ENCODE measurements at places on chromosomes 1 and 21.

GRCh38 chr1:83027511-83027910 is 971.4 kb downstream of the TTLL7 start:
- DNase-seq: no peak

DNA sequence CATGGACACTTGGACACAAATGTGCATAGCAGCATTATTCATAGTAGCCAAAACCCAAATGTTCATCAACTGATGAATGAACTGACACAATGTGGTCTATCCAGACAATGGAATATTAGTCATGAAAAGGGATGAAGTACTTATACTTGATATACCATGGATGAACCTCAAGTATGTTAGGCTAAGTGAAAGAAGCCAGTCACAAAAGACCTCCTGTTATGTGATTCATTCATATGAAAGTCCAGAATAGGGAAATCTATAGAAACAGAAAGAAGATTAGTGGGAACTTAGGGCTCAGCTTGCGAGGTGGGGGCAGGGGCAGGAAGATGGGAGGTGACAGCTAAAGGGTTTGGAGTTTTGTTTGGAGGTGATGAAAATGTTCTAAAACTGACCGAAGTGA is 7.4 kb downstream of the KCNE1 start:
- DNase-seq: no peak

DNA sequence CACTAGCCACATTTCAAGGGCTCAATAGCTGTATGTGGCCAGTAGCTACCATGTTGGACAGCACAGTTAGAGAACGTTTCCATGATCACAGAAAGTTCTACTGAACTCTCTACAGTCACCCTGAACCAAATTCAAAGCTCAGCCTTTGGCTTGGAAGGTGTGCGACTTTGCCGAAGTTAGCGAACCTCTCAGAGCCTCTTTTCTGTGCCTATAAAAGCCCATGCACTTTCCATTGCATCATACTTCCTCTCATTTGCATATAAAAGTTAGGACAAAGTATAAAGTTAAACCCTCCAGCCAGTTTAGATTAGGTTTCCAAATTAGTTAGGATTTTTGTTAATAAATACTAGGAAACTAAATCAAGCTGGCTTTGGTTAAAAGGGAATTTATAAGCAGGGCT is 4.7 kb upstream of the SLC1A7 start:
- no peak for DNase-seq

- DNase-seq: no peak
Measured at GRCh38 chr1:225872075-225872430, 10.1 kb downstream of the TMEM63A start.

DNA sequence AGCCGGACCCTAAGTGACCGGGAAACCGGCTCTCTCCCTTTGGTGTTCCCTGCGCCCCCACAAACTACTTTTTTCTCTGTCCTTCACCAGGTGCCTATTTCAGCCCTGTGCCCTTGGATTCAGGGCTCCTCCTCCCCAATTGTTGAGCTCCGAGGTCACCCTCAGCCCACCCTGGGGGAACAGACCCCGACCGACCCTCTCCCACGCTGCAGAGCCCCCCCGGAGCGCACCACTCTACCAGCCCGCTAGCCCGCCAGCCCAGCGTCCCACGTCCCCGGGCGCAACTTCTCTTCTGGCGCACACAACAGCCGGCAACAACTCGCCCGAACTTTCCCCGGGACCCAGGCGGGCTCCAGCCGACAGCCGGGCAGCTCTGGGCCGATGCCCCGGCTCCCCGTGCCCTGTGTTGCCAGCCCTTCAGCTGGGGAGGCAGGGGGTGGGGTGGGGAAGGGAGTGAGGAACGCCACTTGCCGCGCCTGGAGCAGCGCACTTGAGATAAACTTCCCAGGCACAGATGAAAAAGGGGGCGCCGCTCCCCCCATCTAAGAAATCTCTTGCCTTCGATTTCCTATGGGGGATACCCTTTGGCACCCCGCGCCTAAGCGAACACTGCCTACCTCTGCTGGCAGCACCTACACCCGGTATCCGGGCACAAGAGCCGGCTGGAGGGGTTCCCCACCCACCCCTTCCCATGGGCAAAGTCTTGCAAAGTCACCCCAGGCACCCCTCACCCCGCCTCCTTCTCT is 997 bp downstream of the CASZ1 start:
- DNase-seq: no peak

- no peak for DNase-seq
Measured at GRCh38 chr1:59432531-59433439, 135.9 kb downstream of the FGGY start.

DNA sequence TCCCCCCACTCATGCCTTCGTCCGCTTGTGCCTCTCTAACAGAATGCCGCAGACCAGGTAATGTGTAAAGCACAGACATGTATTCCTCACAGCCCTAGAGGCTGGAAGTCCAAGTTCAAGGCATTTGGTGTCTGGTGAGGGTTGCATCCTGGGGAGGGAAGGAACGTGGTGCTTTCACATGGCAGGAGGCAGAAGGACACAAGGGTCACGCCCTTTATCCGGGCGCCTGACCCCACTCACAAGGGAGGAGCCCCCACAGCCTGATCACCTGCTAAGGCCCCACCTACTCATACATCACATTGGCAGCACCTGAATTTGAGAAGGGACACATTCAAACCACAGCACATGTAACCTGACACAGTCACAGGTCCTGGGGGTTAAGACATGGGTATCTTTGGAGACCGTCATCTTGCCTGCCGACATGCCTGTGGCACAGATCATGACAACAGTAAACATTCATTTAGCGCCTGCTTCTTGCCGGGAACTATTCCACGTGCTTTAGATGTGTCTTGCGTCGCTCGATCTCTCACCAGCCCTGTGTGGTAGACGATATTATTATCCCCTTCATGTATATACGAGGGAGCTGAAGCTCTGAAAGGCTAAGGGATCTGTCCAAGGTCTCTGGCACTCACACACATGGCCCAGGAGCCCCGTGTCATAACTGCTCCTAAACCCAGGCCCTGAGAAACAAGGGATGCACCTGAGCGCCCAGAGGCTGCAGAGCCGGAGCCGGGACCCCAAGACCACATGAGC is 235.6 kb downstream of the NPHP4 start:
- no peak for DNase-seq

DNA sequence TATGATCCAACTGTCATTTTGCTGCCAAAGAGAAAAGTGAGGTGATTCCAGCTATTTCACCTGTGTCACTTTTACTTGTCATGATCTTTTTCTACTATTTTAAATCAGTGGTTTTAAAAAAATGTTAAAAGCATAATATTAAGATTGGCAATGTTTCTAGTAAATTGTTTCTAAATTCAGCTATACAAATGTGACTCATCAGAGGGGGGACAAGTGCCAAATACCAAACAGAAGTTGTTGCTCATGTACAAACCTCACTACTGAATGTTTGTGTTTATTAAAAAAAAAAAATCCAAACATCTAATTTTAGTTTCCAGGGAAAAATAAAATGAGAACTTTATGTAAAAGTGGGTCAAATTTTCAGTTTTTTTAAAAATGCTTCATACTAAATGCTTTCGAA is 346.2 kb upstream of the SNX7 start:
- no peak for DNase-seq

DNA sequence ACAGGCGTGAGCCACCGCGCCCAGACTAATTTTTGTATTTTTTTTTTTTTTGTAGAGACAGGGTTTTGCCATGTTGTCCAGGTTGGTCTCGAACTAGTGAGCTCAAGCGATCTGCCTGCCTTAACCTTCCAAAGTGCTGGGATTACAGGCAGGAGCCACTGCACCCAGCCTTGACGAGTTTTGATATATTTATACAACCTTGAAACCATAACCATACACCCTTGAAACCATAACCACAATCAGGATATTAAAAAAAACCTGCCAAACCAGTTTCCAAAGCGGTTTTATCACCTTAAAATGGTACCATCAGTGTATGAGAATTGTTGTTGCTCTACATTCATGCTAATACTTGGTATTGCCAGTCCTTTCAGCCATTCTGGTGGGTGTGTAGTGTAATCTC is 3.7 kb upstream of the PHACTR4 start:
- DNase-seq: no peak

DNA sequence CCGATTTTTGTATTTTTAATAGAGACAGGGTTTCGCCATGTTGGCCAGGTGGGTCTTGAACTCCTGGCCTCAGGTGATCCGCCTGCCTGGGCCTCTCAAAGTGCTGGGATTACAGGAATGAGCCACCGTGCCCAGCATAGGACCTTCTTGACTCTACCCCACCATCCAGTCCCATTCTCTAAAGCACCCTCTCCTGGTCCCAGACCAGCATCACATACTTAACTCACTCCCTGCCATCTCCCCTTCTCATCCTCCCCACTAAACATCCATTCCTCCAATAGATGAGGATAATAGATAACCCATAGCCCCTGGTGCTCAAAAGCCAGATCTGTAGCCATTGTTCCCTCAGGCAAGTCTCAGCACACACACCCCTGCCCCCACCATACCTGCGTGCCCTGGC is 2.1 kb downstream of the ENTREP3 start:
- no peak for DNase-seq

DNA sequence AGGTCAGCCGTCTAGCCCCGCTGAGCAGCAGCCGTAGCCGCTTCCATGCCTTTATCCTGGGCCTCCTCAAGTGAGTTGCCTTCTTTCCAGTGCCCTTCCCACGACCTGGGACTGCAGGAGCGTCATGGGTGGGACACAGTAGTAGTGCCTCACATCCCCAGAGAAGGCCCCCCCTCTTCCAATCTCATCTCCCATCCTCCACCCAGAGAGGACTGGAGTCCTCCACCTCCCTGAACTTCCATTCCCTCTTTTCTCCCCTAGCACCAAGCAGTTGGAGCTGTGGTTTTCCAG is 4.9 kb downstream of the RUSC1 start:
- DNase-seq: no peak

GRCh38 chr1:33074193-33074945 is 6.6 kb upstream of the AZIN2 start:
- peak; percentile 99 for DNase-seq

GRCh38 chr1:10632691-10633090 is 157.9 kb downstream of the PEX14 start:
- no peak for DNase-seq

- DNase-seq: no peak
Measured at GRCh38 chr21:17348357-17348756, 164.5 kb upstream of the CXADR start.

- no peak for DNase-seq
Measured at GRCh38 chr1:233605205-233605604, 8.7 kb upstream of the KCNK1 start.

DNA sequence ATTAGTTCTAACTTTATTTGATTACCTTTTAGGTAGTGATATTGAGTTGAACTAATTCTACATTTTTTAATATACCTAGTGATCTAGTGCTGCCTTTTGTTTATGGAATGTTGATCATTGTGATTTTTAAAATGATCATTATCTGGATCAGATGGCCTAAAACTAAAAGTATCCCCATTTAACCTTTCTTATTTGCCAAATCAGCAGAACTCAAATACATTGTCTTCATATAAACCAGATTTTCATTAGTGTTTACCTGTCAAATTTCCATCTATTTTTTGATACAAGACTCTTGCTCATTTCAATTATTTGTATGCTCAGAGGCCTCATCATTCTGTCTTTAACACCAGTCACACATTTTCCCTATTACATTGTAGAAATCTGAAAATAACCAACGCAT is 441.2 kb downstream of the PTPRC start:
- DNase-seq: no peak

DNA sequence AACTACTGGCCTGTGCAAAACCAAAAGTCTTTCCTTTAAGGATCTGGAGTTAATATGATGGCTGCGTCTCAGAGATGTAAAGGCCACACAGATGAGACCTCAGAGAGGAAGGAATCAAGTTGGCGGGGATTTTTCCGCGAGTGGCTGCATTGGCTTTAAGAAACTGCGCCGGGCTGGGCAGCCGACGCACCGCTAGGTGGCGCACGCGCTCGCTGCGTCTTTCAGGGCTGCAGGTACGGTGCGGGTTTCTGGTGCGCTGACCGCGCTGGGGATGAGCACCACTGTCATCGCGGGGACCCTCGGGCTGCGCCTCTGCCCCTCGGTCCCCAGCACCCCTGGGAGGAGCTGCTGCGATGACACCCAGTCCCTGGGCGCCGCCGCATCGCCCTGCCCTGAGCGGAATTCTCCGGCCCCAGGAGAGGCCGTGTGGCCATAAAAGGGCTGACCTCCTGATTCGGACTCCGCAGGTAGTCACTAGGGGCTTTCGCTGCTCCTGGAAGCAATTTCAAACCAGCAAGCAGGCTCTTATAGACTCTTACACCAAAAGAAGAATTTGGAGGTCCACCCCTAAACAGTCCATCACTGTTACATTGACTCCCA is 241.0 kb downstream of the KCNJ6 start:
- peak; percentile 16 for DNase-seq

DNA sequence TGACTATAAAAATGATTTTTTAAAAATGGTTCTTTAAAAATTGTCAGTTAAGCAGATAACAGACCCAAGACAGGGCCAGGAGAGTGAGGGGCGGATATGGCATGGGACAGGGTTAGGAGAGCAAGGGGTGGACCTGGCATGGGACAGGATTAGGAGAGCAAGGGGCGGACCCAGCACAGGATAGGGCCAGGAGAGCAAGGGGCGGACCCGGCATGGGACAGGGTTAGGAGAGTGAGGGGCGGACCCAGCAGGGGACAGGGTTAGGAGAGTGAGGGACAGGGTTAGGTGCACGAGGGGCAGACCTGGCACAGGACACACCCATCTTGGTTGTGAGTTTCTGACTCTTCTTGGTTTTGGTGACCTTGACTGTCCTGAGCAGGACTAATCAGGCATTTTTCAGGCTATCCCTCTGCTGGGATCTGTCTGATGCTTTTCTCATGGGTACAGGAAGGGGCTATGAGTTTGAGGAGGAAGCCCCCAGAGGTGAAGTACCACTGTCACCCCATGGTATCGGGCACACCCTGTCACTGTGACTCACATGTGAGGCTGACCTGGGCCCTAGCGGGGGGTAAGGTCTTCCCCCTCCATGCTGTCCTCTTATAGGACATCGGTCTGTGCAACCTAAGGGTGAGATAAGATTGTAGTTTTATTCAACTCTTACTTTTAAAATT is 159.0 kb upstream of the COL6A1 start:
- no peak for DNase-seq

DNA sequence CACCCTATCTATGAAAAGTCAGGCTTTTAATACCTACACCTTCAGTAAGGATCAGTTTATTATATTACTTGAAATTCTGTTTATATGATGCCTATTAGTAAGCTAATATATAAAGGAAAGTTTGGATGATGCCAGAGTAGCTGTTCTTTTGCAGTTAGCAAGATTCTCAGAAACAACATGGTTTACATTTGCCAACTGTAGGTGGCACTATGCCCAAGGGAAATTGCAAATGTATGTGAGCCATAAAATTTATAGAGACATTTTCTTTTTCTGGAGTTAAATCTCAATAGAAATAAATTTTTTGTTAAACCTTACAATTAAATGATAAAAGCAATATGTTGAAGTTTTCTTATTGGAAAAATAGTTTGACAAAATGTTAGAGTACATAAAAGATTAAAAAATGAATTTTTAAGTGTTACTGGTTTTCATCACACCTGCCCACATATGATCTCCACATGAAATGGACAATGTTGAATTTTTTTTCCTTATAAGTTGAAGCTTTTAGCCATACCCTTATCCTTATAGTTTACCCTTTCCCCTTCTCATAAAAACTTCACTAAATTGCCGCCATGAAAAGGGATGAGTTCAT is 32.1 kb upstream of the EPHX4 start:
- DNase-seq: peak; percentile 61

GRCh38 chr1:162040657-162041056 is 17.0 kb upstream of the OLFML2B start:
- DNase-seq: no peak

- DNase-seq: peak; percentile 25
Measured at GRCh38 chr1:229452956-229453801, 19.3 kb upstream of the ACTA1 start.
